Large intestine (tissue), 12 donors: ENCODE measurements at places on chromosomes 6 and 20.
A peak's percentile ranks its signal among the peaks of the same experiment; 100 is the strongest.

- DNase-seq: no peak
Measured at GRCh38 chr6:122580737-122581136, 29.5 kb upstream of the PKIB start.

DNA sequence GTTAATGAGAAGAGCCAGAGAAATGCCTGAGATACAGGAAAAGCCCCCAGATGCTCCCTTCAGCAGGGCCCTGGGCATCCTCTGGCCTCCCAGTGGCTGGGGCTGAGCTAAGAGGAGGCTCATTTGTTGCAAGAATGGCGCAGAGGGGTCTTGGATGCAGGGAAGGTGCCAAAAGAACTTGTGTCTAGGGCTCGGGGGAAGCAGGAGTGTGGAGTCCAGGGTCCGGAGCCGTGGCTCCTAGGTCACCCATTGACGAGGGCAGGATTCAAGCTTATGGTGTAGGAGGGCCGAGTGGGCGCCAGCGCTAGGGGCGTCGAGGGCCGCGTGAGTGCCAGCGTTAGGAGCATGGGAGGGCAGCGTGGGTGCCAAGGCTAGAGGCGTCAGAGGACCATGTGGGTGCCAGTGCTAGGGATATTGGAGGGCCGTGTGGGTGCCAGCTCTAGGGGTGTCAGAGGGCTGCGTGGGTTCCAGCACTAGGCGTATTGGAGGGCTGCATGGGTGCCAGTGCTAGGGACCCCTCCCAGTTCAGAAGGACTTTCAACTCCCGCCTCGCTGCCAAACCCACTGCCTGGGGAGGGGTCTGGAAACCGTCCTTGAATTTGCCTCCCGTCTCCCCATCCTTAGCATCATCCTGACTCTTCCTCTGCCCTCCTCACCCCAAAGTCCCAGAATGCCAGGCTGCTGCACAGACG, 250.5 kb upstream of the AFDN start:
- no peak for DNase-seq

DNA sequence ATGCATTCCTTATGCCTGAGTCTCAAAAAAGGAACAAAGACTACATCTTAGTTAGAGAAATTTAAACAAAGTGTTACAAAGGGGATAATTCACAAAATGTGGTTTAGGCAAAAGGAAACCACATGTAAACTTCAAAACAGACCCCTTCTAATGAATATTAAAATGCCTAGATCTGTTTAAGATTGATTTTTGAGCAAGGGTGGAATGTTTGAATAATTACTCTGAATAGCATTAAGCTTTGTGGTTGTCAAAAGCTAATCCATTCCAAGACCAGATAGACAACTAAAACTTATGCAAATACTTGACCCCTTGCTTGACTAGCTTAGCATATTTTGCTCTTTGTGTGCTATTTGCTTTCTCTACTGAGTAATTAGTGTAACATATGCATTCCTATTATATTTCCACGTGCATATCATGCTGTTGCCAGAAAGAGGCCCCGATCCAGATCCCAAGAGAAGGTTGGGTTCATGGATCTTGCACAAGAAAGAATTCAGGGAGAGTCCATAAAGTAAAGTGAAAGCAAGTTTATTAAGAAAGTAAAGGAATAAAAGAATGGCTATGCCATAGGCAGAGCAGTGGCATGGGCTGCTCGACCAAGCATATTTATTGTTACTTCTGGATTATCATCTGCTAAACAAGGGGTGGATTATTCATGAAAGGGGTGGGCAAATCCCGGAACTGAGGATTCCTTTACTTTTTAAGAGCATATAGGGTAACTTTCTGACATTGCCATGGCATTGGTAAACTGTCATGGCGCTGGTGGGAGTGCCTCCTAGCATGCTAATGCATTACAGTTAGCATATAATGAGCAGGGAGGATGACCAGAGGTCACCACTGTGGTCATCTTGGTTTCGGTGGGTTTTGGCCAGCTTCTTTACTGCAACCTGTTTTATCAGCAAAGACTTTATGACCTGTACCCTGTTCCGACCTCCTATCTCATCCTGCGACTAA, 1193.4 kb upstream of the EYS start:
- DNase-seq: no peak

DNA sequence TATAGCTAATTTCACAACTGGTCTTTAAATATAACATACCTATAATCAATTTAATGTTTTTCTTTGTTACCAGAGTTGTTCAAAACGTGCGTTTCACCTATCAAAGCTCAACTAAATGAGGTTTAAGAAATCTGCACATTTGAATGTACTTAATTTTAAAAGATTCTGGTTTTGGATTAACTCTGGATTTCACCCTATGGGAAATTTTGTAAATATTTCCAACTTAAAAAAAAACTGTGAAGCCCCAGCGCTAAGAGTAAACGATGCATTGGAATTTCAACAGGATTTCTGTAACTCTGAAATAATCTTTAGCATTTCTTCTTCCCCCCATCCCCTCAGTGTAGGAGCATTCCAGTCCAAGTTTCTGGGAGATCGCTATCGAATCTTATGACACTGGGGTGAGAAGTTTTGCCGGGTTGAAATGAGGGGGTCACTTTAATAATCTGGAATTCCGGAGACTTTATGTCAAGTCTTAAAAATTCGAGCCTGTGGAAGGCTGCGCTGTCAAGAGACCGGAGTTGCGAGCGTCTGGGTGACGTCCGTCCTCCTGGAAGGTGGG, 643 bp upstream of the MAP3K4 start:
- no peak for DNase-seq

GRCh38 chr6:42194056-42194455, 700 bp downstream of the GUCA1B start:
- DNase-seq: no peak

DNA sequence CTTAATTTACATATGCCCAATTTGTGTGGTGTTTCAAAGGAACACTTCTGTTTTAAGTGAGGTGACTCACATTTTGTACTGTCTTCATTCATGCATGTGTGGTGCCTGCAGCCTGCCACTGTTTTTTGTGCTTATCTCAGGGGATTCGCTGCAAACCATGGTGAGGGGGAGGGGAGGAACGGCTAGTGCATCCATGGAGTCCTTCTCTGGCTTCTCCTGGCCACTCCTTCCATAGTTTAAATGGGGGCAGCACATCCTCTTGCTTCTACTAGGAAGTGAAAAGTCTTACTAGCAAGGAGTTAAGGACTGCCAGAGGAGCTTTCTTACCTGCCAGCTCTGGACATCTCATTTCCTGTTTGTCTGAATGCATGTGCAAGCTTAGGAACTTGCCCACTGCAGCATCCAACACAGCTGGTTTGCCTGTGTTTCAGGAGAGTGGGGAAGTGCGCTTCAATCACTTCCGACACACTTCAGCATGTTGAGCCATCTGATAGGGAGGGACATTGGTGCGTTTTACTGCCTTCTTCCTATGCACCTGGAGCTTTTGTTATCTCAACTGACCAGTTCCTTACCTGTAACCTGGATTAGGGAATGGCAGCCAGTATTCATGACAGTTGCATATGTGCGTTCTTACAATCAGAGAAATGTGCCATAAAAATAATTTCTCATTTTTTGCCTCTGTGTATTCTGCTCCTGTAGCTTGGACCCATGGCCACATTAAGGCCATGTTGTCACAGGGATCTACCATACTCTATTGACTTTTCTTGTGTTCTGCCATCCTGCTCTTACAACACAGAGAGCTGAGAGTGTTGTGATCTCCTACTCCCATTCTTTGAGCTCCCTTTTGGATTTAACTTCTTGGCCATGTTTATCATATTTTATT, 211.3 kb downstream of the ARID1B start:
- DNase-seq: no peak

DNA sequence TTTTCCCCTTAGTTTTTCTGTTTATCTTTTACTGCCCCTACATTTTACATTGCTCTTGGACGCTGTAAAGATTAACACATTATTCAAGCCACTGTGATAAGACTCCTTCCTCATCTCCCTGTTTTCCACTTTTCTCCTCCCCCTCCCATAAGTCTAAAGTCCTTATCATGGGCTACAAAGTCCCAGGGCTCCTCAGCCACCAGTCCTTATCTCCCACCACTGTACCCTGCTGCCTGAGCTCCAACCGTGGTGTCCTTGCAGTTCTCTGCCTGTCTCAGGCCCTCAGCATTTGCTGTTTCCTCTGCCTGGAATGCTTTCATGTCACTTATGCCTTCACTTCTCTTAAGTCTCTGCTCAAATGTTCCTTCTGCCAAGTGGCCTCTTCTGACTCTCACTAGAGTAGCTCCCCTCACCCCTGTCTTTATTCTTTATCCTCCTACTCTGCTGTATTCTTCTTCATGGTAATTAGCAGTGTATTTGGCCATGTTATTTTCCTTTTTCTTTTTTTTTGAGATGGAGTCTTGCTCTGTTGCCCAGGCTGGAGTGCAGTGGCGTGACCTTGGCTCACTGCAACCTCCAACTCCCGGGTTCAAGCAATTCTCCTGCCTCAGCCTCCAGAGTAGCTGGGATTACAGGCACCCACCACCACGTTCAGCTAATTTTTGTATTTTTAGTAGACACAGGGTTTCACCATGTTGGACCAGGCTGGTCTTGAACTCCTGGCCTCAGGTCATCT, 10.8 kb upstream of the LATS1 start:
- peak; percentile 74 for DNase-seq

GRCh38 chr6:3808759-3809514, 40.2 kb upstream of the FAM50B start:
- peak; percentile 20 for DNase-seq

DNA sequence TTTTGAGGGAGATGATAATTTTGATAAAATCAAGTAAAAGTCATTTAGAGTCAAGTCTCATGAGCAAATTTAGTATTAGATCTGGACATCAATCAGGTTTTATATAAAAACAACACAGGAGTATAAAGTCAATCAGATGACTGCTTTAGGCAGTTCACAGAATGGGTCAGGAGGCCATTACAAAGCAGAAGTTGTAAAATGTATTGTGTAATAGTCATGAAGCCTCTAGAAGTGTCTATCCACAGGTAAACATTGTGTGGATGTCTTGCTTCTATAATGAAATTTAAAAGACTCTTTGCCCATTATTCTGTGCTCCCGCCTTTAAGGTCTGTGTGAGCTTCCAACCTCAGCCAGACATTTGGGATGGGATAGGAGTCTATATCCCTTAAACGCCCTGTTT, 28.8 kb downstream of the MAP7 start:
- DNase-seq: no peak
